ENCODE measurements at places on chromosomes 6 and 20. TPM values are rescaled to one million over a fixed set of nuclear protein-coding genes. Genes with fewer than 3 reads are reported as not detected.

DNA sequence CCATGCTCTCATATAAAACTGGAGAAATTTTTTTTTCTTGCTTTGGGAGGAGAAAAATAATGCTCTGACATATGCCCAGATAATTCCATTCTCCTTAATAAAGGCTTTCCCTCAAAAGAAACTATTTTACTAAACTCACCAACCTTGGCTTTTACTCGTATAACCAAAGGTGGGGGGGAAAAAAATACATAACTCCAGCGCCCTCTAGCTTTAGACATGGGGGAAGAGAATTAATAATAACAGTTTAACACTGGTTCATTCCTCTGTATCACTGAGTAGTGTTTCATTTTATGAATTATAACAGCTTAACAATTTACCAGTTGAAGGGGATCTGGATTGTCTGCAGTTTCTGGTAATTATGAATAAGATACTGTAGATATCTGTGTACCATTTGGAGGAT, 1226.1 kb downstream of the GRIK2 start:
- no peak for DNase-seq
- no peak overlapping the region for H3K27ac ChIP-seq
- no peak overlapping the region for H3K4me3 ChIP-seq

DNA sequence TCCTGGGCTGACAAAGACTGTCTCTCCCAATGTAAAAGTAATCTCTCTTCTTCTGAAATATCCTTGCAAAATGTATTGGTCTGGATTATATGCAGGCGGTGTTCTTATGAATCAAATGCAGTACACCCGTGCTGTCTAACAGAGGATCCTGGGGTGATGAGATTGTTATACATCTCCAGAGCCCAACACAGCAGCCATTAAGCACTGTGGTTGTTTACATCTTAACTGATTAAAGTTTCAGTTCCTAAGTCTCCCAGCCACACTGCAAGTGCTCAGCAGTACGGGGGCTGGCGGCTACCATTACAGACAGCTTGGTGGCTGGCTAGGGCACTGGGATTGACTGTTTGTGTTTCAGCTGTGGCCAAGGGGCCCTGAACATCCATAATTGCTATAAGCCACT, 7.0 kb downstream of the UNC93A start:
- H3K4me1 ChIP-seq = no peaks in the 10 kb centered on the region
- H3K27ac ChIP-seq = no peak overlapping the region

DNA sequence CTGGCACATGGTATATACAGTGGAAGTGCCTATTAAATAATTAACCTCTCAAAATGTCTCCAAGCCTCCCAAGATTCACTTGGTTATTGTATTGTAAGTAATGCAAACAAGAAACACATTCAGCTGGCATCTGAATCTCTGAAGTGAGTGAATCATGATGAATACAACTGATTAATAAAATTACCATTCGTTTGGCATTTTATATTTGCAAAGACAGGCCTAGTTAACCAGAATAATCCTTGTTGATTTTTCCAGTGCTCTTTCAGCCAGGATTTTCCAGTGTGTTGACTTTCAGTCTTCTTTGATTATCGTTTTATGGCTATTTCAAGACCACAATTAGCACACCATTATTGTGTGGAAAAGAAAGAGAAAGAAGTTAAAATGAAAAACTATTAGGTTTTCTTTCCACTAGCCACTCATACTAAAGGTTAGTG, 20.3 kb downstream of the SLC22A2 start:
- peaks cover 4% of the 10 kb centered on the region for H3K4me1 ChIP-seq
- H3K27me3 ChIP-seq = no peaks in the 10 kb centered on the region
- H3K4me3 ChIP-seq = no peak overlapping the region
- no peak for DNase-seq
- no peaks in the 10 kb centered on the region for H3K36me3 ChIP-seq
- peak overlapping the region; percentile 45 for H3K27ac ChIP-seq

The NFKBIE gene
- 34.4 TPM for total RNA-seq

All from prostate gland (tissue), 2 donors.